ENCODE measurements at places on chromosomes 1 and 21.

DNA sequence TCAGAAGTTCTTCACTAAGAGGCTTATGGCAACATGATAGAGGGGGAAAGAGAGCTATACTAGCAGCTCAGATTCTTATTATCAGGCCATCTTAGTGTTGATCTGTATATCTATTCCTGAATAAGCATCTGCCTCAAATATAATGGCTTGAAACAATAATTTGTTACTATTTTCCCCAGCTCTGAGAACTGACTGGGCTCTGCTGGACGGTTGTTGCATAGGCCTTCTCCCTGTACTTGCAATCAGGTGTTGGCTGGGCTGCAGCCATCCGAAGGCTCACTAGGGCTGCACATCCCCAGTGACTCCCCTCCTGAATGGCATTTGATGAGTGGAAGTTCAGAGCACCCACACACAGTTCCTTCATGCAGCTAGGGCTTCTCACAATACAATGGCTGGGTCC, 116.0 kb downstream of the PROX1 start:
- no peak for DNase-seq

GRCh38 chr1:207828046-207828445, 76.2 kb downstream of the CD46 start:
- DNase-seq, result no peak

- no peak for DNase-seq
These were observed 3.4 kb downstream of the FOXO6 start for GRCh38 chr1:41364442-41365319.

- DNase-seq, result no peak
These were observed 199.3 kb downstream of the TTLL7 start for GRCh38 chr1:83799594-83799993.

- DNase-seq, result no peak
These were observed 24.0 kb upstream of the DENND1B start for GRCh38 chr1:197799271-197799670.

GRCh38 chr21:34018185-34018584, 55.2 kb upstream of the MRPS6 start:
- no peak for DNase-seq

- no peak for DNase-seq
These were observed 15.5 kb downstream of the EEIG2 start for GRCh38 chr1:108575375-108575774.
